ENCODE measurements at places on chromosomes 5 and 9.

- DNase-seq: no peak
These were observed 426.2 kb upstream of the BRINP1 start for GRCh38 chr9:119795395-119795794.

GRCh38 chr9:115208501-115208900 is 90.5 kb upstream of the TNC start:
- no peak for DNase-seq

- DNase-seq: no peak
These were observed 29.3 kb downstream of the ERAP1 start for GRCh38 chr5:96778409-96778808.

DNA sequence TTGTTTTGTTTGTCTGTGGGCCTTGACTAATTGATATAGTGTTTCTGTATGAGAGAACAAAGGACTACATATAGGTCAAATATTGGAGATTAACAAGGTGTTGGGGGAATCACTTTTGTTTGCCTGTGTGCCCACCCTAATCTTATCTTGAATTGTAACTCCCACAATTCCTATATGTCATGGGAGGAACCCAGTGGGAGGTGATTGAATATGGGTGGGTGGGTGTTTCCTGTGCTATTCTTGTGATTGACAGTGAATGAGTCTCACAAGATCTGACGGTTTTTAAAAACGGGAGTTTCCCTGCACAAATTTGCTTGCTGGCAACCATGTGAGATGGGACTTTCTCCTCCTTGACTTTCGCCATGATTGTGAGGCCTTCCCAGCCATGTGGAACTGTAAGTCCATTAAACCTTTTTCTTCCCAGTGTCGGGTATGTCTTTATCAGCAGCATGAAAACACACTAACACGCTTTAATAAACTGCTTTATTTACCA is 64.9 kb upstream of the HSPB3 start:
- DNase-seq: no peak
